ENCODE measurements at places on chromosomes 3 and 15.

GRCh38 chr3:100470951-100471350, 21.5 kb upstream of the TMEM45A start:
- DNase-seq: no peak

DNA sequence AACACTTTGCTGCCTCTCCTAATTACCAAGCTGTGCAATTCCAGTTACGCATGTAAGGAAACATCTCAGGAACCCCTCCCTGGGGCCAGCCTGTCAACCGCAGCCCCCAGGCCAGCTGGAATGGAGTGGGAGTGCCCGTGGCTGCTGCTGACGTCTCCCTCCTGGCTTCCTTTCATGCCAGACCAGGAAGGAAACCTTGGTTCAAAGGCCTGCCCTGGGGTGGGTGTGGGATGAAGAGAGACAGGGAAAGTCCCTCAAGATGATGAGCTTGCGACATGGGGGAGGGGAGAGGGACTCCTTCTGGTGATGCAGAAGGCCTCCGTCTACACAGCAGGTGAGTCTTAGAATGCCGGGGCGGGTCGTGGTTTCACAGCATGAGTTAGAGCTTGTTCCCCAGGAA, 11.4 kb upstream of the CYP11A1 start:
- DNase-seq: no peak

- no peak for DNase-seq
These were observed 184.9 kb downstream of the SOX2 start for GRCh38 chr3:181896605-181897004.

DNA sequence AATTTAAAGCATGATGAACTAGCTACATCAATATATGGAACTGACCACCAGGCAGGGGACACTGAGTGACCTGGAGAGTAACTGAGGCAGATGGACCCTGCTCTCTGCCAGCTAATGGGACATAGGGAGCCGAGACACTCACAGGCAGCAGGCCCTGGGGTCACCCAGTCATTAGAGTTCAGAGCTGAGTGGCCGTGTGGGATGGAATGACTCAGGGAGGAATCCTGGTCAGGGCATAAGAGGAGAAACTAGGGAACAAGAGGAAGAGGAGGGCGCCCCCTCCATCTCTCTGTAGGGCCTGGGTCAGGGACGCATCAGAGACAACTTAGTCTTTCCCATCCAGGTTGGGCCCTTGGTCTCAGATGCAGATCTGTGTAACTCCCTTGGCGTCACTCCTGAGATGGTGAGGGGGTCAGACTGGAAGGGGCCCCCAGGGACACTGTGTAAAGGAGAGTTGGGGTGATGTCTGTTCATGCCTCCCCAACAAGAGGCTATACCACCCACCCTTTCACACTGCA, 39.8 kb downstream of the CCDC12 start:
- DNase-seq: no peak

DNA sequence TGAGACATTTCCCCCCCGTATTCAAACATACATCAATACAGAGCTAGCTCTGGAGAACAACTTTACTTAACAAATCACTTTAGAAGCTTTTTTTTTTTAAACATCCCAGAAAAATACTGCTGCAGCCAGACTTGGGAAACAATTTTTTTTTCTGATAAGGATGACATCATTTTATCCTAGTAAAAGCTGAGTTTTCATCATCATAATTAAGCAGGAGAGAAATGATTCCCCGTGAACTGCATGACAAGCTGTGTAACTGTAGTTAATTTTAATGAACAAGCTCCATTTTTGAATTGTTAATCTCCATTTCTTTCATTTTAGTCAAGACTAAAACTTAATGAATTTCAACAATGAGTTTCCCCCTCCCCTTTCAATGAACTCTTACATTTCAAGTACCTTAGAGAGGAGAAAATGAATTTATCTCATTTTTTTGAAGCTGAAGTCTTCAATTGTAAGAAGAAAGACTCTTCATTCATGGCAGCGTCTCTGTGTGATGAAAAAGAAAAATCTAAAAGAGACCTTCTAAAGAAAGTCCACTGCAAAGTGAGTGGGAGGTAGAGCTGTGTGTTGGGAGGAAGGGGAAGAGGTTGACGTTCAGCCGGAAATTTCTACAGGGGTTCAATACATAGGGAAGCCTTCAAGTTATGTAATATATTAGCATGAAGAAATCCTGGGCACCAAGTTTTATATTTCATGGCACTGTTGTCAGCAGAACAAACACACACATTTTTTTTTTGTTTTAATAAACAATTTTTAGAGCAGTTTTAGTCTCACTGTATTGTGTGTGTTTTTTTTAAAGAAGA, 31.7 kb downstream of the HES1 start:
- no peak for DNase-seq

DNA sequence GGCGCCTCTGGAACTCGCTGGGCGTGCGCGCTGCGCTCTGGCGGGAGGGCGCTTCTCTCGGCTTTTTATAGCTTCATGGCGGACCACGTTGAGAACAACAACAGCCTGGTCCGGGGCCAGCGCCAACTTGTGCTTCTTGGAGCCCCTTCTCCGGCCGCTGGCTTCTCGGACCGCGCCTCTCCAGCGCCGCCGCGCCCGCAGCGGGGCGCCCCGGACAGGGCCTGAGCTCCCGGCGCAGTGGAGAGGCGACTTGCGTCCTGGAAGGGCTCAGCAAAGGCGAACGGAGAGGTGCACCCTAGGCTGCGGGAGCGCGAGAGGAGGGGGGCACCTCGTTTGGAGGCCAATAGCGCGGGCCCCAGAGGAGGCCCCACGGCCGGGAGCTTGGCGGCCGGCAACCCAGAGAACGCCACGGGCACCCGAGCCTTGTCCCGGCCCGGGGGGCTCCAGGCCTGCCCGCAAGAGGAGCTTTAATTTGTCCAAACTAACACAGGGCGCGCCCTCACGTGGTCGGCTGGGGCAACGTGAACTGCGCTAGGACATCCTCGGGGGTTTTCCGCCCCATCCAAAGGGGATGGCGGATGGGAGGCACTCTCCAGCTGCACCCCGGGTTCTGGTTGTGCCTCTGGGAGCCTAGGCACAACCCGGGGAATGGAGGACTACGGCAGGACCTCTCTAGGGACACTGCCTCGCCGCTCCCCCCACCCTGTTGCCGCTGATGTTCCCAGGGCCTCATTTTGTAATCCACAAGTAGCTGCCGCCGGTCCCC, 37.8 kb downstream of the HMCES start:
- peak; percentile 81 for DNase-seq

- DNase-seq: no peak
These were observed 66.4 kb downstream of the LRTM1 start for GRCh38 chr3:54861248-54862067.

DNA sequence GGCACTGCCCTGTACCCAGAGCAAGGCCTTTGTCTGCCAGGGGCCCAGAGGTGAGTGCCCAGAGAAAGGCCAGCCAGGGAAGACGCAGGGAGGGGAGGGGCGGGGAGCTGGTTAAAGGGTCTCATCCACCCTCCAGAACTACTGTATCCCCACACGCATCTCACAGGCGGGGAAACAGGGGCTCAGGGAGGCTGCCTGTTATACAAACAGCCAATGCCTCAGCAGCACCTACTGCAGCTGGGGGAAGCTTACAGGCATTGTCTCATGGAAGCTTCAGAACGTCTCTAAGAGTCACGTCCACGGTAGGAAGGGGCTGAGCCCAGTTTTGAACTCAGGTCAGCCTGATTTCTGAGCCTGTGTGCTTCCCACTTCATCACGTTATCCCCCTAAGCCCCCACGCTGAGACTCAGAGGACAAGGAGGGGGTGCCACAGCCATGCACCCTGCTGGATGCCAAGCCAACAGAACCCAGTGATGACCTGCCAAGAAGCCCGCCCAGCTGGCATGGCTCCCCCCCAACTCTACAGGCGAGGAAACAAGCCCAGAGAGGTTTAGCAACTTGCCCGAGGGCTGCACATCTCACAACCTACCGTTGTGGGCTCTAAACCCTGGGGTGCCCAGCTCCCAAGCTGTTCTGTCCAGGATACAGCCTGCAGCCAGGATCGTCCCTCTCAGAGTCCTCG, 54.5 kb downstream of the IQSEC1 start:
- no peak for DNase-seq

DNA sequence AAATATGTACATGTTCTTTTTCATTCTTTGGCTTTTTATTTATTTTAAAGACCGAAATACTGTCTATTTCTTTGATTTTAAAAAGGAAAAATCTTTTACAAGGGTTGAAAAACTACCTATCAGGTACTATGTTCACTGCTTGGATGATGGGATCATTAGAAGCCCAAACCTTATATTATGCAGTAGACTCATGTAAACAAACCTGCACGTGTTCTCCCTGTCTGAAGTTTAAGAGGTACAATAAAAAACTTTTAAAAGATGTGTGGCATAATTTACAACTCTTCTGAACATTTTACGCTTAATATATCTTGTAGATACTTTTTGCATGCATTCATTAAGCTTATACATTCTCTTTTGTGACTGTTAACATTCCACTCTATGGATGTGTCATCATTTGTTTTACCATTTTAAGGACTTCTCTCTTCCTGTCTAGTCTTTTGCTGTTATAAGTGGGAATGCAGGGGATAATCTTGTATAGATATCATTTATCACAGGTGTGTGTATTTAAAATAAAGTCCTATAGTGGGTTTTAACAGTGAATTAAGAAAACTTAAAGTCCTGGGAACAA, 6.2 kb downstream of the MGA start:
- DNase-seq: no peak
